ENCODE measurements at places on chromosomes 11 and 22.

DNA sequence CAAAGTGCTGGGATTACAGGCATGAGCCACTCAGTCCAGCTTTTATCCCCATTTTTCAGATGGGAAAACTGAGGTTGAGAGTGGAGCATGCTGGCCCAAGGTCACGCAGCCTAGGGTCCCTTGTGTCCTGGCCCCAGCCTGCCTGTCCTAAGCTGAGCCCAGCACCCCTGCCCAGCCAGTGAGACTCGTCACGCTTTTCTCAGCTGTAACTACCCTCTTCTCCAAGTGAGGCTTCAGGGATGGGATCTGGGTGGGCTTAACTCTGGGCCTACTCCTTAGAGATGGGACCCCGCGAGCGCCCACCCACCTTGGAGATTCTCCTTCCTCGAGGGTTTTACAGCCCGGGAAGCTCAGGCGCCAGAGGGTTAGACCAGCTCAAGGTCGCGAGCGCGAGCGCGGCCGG lies 390 bp upstream of the TMEM151A start:
- no peak for DNase-seq

GRCh38 chr11:72700146-72700545 lies 25.9 kb upstream of the PDE2A start:
- no peak for DNase-seq

DNA sequence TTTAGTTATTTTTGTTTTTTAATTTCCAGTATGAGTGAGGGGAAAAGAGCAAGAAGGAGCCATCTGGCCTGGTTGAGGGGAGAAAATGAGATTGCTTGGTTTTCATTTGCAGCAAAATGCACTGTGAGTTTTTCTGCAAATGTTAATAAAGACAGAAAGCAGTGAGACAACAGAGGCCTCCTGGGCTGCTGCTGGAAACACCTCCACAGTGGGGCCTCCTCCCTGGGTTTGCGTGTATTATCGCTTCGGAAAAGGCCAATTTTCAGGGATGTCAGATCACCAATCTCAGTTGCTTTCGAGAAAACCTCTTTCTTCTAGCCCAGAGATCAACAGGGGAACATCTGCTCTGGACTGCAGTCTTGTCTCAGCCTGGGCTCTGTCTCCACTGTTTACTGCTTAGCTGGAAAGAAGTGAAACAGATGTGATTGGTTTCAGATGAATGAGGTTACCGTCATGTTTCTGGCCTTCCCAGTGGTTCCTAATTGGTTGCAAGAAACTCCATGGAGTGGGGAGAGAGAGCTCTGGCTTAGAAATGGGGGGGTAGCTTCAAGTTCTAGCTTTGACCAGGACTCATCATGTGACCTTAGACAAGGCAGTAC lies 17.3 kb downstream of the TSPAN18 start:
- no peak for DNase-seq

DNA sequence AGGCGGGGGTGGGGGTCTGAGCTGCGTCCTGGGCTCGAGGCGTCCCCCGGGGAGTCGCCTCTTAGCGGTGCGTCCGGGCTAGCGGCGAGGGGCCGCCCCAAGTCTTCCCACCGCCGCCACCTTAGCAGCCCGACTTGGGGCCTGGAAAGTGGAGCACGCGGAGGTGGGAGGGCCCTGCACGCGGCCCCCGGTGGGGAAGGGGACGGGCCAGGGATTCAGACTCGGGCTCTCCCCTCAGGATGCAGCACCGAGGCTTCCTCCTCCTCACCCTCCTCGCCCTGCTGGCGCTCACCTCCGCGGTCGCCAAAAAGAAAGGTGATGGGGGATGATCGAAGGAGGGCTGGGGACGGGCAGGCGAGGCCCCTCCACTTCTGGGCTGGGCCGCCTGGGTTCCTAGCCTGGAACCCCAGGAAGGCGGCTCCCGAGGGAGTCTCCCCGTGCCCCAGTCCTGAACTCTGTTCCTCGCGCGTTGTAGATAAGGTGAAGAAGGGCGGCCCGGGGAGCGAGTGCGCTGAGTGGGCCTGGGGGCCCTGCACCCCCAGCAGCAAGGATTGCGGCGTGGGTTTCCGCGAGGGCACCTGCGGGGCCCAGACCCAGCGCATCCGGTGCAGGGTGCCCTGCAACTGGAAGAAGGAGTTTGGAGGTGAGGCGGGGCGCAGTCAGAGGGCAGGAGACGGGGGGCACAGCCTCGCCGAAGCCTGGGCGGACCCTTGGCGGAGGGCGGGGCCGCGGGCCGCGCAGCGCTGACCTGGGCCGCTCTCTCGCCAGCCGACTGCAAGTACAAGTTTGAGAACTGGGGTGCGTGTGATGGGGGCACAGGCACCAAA lies 563 bp downstream of the MDK start:
- DNase-seq = no peak

- DNase-seq = no peak
Measured at GRCh38 chr11:77959434-77959833, 35.0 kb downstream of the INTS4 start.

DNA sequence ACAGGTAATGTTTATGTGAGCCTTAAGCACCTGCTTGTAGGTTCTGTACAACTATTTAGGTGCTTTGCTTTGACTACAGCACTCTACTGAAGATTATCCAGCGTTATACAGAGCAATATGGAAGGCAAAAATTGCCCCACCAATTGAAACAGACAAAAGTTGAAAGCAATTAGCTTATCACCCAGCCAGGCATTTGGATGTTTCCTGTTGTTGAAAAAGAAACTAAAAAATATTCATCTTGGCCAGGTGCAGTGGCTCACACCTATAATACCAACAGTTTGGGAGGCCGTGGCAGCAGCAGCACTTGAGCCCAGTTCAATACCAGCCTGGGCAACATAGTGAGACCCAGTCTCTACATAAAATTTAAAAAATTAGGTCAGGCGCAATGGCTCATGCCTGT lies 18.5 kb downstream of the ATL3 start:
- DNase-seq = no peak

DNA sequence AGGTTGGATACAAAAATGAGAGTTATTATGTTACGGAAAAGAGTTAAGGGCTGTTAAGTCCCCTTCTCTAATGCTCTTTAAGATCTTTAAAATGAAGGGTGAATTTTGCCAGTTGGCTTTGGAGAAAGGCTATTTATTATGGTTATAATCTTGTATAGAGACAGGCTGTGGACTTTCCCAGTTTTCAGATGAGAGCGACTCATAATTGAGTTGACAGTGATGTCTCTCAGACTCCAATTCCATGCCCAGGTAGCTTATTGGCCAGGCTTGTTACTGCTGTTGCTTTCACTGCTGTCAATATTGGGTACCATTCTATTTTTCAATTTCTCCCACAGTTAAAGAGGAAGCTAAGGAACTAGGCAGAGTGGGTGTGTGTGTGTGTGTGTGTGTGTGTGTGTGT lies 13.1 kb downstream of the ENDOD1 start:
- DNase-seq = no peak

DNA sequence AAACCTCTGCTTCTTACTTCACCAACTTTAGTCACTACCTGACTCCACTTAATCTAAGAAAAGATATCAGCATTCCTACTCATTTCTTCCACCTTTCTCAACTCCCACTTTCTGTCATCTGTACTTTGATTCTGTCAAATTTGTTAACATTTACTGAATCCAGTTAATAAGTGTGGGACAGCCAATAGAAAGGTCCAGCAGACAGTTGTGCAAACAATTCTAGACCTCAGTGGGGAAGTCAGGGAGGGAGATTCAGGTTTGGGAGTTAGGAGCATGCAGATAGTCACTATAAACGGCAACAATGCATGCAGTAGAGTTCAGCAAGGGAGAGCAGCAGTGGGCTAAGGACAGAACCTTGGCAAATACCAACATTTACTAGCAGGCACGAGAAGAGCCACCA lies 4.1 kb downstream of the FBXO3 start:
- no peak for DNase-seq

GRCh38 chr22:42297778-42298177 lies 27.3 kb upstream of the TCF20 start:
- no peak for DNase-seq

DNA sequence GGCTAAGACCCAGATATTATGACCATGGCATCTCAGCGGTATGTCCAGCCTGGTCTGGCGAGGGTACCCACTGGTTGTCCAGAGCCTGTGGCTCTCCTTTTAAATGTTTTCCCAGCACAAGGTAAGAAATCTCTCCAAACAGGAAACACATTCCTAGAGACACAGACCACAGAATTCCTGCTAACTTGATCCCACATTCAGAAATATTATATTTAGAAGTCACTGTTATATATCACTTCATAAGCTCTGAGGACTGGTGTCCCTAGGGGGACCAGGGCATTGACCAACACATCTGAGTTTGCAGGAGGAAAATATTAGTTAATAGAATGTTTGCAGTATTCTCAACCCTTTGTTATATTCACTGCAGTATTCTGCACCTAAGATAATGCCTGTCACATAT lies 23.1 kb downstream of the TMPRSS13 start:
- no peak for DNase-seq

DNA sequence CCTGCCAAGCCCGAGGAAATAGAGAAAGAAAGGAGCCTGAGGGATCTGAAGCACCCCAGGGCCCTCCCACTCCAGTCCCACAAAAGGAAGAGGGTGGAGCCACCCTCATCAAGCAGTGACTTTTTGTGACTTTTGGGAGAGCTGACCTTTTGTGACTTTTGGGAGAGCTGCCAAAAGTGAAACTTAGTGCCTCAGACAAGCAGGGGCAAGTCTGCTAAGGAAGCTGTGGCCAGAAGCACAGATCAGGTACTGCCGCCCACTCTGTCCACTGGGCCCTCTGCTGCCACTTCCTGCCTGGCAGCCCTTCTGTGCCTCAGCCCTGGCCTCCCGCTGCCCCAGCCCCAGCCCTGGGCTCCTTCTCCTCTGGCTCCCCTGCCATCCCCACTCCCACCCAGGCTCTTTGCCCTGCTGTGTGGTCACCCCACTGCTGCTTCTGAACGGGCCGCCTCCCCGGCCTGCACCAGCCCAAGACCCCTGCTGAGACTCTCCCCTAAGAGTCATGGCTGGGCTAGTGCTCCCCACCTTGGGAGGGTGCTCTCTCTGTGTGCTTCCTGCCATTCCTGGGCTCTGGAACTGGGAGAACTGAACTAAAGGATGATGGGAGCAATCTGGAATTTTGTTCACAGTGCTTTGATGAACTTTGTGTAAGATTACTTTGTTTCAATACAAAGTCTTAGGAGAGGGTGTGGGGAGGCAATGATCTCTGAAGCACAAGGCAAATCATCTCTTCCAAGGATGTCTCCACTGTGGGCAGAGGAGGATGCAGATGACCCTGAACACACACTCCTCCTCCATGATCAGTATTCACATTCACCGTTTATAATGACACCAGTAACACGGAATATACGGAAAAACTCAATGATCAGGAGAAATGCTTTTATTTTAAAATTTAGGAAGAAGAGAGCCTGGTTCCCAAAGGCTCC lies at the start of gene APOBEC3H:
Gene APOBEC3H (plus strand): TSS at position 147 of the 923 bp plus-strand sequence. CDS start 3,035 bp downstream, outside the sequence.
- peak; percentile 59 for DNase-seq
